ENCODE measurements at places on chromosomes 1 and 21.
A peak's percentile ranks its signal among the peaks of the same experiment; 100 is the strongest.

- no peak for DNase-seq
These were observed 83.7 kb downstream of the NRDC start for GRCh38 chr1:51794868-51795267.

GRCh38 chr1:62841587-62842169 is 57.7 kb downstream of the ATG4C start:
- DNase-seq: no peak

DNA sequence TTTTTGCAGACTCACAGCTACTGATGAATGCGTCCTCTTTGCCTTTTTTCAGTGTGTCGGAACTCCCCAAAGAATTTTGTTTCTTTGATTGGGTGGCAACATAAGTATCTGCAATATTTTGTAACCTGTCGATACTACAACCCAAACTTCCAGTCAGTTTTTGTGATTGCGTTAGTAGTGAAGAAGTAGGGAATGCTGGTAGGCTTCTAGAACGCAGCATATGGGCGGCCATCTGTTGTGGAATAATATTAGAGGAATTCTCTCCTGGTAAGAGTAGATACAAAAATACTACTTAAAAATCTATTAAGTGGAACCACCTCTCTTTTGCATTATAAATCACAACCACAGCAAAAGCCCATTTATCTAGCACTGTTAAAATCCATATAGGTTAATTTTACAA is 107.4 kb downstream of the LYST start:
- DNase-seq: no peak

DNA sequence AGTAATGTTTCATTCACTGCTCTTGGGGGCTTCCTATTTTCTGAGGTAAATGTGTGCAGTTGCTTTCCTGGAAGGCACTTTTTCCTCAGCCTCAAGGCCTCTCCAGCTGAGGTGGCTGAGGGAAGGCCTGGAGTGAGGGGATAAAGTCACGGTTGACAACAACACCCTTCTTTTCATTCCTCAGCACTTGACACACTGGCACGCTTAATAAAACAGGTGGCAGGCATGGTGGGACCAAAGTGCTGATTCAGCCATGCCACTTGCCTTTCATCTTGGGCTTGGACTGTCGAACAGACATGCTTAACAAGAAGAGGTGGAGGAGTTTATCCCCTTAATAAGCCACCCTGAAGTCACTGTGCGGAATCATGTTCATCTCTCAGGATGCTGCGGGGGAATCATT is 23.6 kb upstream of the GRHL3 start:
- DNase-seq: no peak

GRCh38 chr1:19869929-19870328 is 12.3 kb upstream of the OTUD3 start:
- no peak for DNase-seq

GRCh38 chr1:230067419-230067870 is 407 bp downstream of the GALNT2 start:
- DNase-seq: no peak

DNA sequence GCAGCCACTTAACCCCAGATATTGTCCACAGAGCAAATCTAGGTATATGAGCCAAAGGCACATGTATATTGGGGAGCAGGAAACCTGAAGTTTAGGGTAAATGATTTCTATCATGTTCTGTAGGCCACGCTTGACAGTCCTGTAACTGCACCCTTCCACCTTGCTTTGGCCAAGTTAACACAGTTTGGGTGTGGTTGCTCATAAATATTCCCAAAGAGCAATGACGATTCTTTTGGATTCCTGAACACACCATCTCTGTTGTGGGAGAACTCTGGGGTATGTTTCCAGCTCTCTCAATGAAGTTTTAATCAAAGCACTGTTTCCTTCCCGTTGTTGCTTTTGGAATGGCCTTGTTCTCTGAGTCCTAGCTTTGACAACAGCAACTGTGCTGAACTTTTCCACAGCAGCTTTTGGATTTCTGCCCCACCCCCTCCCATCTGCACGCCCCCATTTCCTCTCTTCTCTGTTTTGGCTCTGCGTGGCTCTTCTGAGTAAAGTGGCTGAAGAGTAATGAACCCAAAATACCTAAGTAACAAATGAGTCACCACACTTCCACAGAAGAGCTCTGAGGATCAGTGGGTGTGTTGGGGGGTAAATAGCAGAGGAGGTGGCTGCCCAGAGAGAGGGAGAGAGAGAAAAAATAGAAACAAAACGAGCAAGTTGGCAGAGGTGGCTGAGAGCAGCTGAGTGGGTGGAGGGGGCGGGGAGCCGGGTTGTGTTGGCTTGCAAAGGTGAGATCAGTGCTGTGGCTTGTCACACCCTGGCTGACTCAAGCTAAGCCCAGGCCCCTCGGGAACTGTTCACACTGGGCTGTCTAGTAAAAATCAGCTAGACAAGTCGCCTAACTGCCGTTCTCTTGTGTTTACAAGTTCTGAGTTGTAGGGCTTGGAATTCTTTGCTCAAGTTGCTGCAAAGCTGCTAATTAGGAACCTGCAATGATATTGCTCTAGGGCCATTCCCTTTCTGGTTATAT is 26.9 kb upstream of the RAP1A start:
- DNase-seq: peak; percentile 86

DNA sequence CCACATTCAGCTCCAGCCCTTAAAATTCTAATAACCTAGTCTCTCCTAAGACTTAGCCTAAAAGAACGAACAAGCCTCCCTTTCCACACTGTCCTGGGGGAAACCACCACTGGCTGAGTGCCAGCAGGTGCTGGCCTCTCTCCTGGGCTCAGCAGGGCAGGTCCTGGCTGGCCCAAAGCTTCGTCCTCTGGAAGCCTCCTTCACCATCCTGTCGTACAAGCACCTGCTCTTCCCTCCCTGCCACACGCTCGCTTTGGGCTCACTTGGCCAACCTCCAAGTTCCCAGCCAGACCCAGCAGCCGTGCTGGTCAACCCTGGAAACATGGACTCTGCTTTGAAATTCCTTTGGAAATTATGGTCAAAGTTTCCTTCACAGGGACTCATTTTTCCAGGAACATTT is 58.2 kb upstream of the SLC25A33 start:
- DNase-seq: no peak
